Vagina (tissue), 2 donors: ENCODE measurements at places on chromosomes 11 and 22.

GRCh38 chr11:69804769-69805508, 14.3 kb downstream of the FGF3 start:
- no peak for DNase-seq

- DNase-seq, result no peak
Measured at GRCh38 chr11:57391111-57391510, 661 bp upstream of the PRG2 start.

GRCh38 chr11:82718307-82718706, 15.4 kb downstream of the FAM181B start:
- no peak for DNase-seq

DNA sequence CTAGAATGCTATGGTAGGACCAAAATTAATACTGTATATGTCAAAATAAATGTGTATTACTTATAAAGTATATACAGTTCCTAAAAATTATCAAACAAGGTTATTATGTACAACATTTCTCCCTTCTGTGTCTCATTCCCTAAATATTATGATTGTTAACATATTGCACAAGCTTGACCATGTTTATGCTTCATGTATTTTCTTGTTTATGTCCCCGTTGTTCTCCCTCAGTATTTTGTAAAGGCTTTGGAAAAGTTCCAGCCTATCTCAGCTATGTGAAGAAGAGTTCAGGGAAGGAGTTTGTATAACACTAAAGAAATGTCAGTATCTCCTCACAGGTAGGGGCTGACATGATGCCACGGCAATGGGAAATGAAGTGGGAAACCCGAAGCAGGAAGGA, 19.6 kb downstream of the ADM start:
- DNase-seq, result no peak

DNA sequence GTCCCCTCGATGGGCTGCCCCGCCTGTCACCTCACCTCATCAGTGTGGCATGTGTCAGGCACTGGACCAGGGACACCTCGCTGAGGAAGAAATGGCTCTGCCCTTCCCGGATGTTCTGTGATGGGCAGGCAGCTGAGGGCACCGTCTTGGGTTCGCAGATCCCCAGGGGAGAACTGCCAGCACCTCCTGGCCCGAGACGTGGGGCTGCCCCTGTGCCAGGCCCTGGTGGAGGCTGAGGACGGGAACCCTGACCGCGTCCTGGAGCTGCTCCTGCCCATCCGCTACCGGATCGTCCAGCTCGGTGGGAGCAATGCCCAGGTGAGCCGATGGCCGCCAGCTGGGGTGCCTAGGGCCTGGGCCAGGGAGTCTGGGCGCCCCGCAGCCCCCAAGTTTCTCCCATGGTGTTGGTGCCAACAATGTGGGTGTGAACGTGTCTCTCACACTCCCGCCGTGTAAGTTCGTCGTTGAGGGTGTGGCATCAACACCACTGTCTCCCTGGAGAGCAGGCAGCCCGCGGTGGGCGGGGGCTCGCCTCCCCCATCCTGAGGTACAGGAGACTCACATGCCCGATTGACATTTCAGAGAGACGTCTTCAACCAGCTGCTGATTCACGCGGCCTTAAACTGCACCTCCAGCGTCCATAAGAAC, 7.3 kb upstream of the GTSE1 start:
- no peak for DNase-seq

GRCh38 chr11:25733777-25734176, 598.2 kb upstream of the ANO3 start:
- no peak for DNase-seq

DNA sequence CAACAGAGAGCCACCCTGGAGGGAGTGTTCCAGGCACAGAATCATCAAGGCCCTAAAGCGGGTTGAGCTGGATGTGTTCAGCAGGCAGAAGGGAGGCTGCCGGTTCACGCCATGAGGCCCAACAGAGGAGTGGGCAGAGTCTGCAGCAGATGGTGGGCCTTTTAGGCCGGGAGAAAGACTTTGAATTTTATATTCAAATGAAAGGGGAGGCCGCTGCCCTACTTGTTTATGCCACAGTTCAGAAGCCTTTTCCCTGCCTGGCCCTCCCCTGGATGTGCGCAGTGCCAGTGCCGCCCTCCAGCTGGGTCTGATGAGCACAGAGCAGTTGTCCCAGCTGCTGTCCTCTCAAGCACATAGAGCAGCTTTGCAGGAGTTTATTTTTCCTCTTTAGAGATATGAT, 46.9 kb upstream of the TTC12 start:
- no peak for DNase-seq

- no peak for DNase-seq
Measured at GRCh38 chr11:117514256-117514655, 186.6 kb downstream of the CEP164 start.

DNA sequence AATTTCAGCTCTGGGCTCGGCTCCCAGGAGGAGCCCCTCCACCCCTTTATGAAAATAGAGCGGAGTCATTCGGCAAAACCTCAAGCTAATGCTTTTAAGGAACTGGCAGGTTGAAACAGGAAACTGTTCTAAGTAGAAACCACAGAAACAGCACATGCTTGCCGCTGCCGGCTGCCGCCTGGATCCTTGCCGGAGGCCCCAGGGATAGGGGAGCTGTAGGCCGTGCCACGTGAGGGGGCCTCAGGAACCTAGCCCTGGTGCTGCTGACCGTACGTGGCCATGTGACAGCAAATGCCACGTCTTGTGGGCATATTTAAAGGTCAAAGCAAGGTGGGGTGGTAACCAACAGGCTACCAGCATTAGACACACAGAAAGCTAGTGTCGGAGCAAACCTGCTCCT, 77.9 kb upstream of the TIMP3 start:
- DNase-seq, result peak; percentile 91

GRCh38 chr11:65640483-65641296, 2.8 kb downstream of the SIPA1 start:
- DNase-seq, result no peak

- DNase-seq, result no peak
Measured at GRCh38 chr11:96341211-96342013, 1.6 kb downstream of the MAML2 start.

DNA sequence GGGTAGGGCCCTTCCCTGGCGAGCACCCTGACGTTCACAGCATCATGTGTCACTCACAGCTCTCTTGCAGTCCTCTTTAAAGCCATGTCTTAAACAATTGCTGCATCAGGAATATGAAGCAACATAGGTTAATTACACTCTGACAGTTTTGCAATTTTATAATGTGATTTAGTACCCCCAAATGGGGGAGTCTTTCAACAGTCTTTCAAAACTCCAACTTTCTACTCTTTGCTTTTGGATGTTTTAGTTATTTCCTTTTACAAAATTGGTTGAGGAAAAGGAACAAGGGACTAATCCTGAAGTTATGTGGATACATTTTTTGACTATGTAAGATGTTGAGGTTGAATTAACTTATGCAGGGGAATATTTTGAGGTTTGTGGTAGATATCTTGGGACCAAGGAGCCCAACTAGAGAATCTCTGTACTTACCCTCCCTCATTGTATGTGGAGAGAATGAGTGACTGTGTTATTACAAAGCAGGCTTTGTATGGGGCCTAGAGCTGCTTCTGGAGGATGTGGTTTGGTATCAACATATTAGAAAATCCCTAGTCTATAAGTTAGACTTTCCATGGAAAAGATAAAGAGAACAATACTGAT, at the start of gene MMP8:
Gene MMP8, minus strand, starts transcription at position 51 of the 597 bp plus-strand sequence. CDS start 99 bp downstream, outside the sequence.
- DNase-seq, result no peak

DNA sequence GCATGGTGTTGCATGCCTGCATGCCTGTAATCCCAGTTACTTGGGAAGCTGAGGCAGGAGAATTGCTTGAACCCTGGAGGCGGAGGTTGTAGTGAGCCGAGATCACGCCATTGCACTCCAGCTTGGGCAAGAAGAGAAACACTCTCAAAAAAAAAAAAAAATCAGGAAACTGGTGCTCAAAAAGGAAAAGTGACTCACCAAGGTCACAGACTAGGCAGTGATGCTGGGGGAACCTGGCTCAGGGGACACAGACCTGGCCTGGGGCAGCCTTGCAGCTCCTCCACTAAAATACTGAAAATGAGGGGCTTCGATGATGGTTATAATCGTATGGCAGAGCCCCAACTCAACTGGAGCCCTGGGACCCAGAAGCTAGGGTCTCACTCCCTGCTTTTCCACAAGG, 8.1 kb upstream of the SLC35E4 start:
- DNase-seq, result no peak

DNA sequence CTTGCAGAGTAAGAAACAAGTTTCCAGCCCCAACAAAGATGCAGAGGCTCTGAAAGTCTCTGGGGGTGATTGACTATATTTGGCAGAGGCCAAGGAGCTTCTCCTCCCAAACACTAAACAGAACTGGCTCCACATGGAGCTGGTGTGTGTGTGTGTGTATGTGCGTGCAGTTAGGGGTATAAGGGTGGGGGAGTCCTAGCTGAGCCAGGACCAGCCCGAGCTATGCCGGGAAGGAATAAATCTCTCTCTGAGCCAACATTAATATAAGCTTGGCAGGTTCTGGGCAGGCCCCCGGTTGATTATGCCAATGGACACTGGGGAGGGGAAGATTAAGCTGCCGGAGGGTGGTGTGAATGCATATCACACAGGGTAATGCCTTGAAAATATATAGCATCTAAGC, 324.2 kb downstream of the MIAT start:
- no peak for DNase-seq

- DNase-seq, result no peak
Measured at GRCh38 chr11:81870066-81870412, 863.6 kb downstream of the FAM181B start.

- no peak for DNase-seq
Measured at GRCh38 chr11:34165786-34166555, 60.5 kb downstream of the NAT10 start.

- no peak for DNase-seq
Measured at GRCh38 chr11:3225826-3226750, 6.1 kb downstream of the MRGPRE start.

DNA sequence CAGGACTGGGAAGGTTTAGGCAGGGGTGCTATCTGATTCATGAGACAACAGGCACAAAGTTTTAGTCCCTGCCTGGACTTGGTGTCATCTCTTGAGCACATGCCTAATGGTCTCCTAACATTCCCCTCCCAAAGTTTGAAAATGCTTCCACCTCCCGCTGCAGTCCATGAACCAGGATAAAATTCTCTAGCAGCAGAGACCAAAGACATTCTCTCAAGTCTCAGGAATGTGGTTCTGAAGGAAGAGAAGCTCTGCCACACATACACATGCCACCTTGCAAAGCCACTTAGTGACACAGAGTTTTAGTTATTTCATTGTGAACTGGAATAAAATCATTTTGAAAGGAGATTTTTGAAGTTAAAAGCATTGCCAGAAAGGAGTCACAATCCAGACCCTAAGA, 15.5 kb downstream of the OR51B6 start:
- DNase-seq, result no peak
